Natural killer cell (primary cell): ENCODE measurements at places on chromosomes 11 and 22. TPM values are rescaled to one million over a fixed set of nuclear protein-coding genes. Genes with fewer than 3 reads are reported as not detected.

DNA sequence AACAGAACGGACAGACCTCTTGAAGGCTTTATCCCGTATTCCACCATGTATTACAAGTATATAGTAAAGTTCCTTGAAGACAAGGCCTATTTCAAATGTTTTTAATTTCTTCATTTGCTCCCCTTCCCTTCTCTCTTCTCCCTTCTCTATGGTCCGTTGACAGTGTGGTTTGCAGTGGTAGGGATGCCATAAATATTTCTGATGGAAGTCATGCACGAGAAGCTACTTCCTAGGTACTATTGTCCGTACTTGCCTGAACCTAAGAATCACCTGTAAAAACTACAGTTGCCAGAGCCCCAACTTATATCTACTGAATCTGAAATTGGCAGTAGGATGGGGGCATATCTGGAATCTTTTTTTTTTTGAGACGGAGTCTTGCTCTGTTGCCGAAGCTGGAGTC lies 2.8 kb downstream of the PISD start:
- no peak for DNase-seq

DNA sequence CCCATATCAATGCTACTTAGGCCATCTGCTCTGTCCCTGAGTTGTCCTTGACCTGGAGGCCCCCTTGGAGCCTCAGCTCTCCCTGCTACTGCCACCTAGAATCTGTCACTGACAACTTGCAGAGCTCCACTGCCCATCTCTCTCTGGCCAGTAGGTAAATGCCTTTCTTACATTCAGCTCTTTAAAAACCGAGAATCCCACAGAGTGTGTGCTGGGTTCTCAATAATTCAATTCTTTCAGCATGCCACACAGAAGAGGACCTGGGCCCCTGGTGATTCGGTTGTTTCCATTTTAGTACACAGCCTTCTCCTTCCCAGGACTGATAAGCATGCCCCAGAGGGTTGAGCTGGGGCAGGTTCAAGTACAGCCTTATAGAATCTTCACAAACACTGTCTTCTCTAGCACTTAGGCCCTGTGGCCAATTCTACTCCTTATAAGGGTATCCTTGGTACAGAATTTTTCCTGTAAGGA lies 22.0 kb upstream of the IPO7 start:
- DNase-seq: no peak

KIAA1671 gene
- total RNA-seq: 3.6 TPM

C11orf86 gene
- not detected for total RNA-seq

GRCh38 chr22:24016156-24016555 lies 5.1 kb downstream of the CABIN1 start:
- no peak for DNase-seq

SYT9 gene
- total RNA-seq: not detected

DNA sequence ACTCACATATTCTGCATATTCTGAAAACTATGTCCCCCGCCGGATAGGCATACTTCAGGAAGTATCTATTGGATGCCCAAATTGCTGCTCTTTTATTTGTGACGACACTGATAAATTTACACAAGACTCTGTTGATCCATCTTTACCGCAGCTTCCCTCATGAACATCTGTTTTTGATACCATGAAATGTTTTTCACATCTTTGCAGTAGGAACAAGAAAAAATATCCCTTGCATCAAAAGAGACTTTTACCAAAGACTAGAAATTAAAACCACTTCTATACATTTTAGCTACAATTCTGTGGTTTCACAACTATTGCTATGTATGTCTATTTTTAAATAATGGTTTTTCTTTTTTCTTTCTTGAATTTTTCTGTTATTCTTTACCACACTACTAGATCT lies 15.3 kb downstream of the POU2AF2 start:
- DNase-seq: no peak

MPPED1 gene
- not detected for total RNA-seq
